Neural crest cell (in vitro differentiated cells): ENCODE measurements at places on chromosomes 2 and 18. TPM values are rescaled to one million over a fixed set of nuclear protein-coding genes. Genes with fewer than 3 reads are reported as not detected.

SULT1C2 gene
- 0.19 TPM in 1 of 2 replicates, not detected in the other for total RNA-seq

DLX1 gene
- total RNA-seq = 48.9 and 51.5 TPM in 2 replicates

NOSTRIN gene
- total RNA-seq = not detected in 2 replicates

ALPP gene
- not detected in 2 replicates for total RNA-seq

ACVR1 gene
- 12.2 and 12.5 TPM in 2 replicates for total RNA-seq

KCNIP3 gene
- 2.9 and 4.1 TPM in 2 replicates for total RNA-seq

DNA sequence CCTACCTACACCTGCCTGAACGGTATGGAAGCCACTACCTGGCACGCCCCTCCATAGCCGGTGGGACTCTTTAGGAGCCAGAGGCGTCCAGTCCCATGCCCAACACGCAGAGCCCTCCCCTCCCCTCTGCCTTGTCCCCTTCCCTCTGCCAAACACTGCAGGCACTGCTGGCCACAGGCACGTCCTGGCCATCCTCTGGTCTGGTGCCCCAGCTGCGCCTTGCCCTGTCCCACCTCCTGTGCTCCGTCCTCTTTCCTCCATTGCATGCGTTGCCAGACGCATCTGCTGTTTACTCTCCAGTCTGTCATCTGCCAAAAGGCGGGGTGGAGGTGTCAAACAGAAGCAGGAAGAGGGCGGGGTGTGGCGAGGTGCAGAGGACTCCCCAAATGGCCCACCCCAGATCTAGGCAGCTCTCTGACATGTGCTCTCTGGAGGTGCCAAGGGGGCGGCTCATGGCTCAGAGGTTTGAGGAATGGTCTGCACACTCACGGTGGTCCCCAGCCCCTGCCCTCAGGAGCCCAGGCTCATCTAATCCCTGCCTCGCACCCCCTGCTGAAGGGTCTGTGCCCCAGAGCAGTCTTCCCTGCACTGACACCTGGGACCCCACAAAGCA is 45.1 kb downstream of the HS6ST1 start:
- DNase-seq = no peak

DNA sequence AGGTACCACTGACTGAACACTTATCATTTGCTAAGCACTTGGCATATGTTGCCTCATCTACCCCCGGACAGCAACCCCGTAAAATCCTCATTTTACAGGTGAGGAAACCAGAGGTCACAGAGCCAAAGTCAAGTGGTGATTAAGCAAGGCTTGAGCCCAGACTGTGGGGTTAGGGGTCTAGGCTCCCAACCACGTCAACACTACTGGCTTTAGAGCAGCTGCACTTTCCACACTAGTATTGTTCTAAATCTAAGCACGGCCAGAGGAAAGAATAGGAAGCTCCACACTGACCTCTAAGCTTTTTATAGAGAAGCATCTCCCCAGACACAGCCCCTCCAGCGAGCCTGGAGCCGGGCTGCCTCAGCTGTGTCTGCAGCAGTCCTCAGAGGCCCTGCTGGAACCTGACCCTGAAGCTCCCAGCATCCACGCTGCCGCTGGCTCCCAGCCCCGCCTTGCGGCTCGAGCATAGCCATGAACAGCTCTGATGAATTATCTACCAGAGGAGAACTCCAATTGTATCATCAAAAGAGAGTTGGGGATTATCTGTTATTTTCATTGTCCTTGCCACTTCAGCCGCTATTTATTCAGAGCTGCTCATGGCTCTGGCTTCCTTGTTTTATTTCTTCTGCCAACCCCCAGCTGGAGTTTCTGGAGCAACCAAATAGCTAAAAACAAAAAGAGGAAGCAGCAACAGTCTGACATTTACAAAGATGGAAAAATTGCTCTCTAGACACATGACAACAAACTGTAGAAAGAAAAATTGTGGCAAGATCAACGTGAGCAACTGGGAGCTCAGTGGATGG is 62.2 kb upstream of the RTN4 start:
- no peak for DNase-seq

DNA sequence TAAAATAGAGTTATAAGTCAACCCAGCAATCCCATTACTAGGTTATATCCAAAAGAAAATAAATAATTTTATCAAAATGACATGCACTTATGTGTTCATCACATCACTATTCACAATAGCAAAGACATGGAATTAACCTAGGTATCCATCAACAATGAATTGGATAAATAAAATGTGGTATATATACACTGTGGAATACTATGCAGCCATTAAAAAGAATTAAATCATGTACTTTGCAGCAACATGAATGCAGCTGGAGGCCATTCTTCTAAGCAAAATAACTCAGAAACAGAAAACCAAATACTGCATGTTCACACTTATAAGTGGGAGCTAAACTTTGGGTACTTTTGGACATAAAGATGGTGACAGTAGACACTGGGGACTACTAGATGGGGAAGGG is 626.0 kb downstream of the ADCYAP1 start:
- DNase-seq = no peak

DNA sequence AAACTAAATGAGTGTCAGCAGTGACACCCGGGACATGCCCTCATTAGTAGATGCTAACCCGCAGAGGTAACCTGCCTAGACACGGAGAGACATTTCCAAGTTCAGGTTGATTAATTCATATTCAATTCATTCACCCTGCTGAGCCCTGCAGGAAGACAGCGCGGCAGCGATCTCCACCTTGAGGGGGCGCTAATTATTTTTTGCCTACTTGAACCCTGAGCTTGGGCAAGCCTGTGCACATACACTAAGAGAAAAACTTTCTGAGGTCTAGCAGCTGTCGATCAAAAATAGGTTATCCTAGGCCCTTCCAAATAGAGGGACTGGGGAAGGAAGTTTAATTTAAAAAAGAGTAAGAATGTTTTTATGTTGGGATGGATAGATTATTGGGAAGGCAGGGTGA is 1.3 kb upstream of the LYPD6 start:
- DNase-seq = peak; percentile 25

DNA sequence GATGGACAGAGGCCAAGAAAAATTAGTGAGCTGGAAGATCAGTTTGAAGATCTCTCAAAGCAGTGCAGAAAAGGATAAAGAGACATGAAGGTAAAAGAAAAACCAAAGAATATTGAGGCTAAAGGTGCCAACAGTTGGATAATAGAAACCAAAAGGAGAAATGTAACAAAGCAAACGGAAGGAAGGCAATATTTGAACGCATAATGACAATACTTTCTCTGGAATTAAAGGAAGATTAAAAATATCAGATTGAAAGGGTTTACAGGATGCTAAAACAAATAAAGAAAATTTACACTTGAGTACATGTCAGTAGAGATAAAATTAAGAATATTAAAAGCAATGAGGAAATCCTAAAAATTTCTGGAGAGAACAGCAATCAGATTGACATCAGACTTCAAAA is 125.9 kb upstream of the SEC11C start:
- no peak for DNase-seq

DNA sequence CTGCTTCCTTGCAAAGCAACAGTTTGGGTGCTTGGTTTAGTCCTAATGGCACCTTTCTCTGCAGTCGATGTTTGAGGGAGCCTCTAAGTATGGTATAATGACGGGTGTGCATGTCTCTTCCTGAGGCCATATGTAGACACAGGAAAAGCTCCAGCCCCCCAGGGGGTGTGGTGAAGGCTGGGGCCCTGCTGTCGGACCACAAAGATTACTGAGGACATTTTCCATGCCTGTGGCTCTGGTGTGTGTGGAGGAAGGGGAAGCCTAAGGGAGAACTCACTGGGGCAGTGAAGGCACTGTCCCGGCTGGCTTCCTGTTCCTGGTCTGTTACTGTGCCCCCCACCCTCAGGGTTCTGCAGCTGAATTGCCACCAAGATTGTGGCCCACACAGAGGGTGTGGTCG is 187.1 kb downstream of the FHOD3 start:
- DNase-seq = no peak

- DNase-seq = no peak
These were observed 55.1 kb downstream of the RALBP1 start for GRCh38 chr18:9530226-9531009.

- no peak for DNase-seq
These were observed 395.1 kb upstream of the MYT1L start for GRCh38 chr2:2726163-2726562.

DNA sequence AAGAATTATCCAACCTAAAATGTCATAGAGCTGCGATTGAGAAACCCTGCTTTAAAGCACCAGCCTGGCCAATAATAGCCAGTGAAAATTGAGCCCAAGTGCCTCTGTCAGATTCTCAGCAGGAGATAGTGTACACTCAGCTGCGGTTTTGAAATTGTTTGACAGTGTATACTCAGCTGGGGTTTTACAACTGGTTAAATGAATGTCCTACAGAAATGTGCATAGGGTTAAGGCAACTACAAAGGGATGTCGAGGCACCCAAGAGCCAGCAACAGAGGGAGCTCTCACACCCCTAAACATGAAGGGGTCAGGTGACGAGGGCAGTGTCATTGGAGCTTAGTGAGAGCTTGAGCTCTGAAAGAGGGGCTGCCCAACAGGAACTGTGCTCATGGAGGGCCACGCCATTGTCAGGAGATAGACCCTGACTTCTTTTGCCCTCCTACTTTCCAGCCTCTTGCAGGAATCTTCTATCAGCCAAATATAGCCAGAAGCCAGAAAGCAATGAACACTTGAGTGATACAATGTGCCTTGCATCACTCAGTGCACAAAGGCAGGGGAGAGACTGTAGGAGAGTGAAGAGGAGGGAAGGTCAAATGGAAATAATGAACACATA is 15.1 kb downstream of the ACTG2 start:
- no peak for DNase-seq

DNA sequence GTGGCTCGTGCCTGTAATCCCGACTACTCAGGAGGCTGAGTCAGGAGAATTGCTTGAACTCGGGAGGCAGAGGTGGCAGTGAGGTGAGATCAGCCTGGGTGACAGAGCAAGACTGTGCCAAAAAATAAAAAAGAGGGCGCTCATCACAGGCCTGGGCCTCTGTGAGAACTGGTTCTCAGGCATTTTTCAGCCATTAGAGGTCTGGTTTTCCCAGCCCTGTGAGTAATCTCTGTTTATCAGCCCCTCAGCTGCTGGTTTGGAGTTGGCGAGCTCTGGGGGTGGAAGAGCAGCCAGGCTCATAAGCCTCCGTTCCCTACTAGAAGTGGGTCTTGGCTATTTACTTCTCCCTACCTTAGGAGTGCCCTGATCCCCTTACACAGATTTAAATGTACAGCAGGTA is 53.1 kb downstream of the CHRNA1 start:
- DNase-seq = no peak

DNA sequence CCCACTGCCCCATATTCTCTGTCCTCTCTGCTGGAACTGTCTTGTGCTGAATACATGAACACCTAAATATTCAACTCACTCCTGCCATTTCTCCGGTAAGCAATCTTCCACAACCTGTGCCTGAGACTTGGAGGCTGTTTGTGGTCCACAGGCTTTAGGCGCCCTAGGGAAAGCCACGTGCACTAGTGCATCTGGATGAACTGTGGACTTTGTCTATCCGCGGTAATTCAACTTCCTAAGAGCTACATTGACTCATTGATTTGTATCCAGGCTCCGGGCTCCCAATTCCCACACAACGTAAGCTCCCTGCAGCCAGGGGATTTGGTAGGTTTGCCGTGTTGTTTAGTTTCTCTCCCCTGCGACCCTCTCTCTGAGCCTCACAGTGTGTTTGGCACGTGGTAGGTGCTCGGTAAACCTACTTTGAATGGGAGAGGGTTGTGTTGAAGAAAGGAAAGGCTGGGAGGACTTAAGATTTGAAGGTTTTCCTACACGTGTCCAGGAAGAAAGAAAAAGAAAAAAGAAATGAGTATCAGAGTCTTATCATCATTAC is 718.2 kb downstream of the DPP10 start:
- DNase-seq = no peak

GRCh38 chr18:76622651-76623050 is 127.6 kb upstream of the ZNF516 start:
- no peak for DNase-seq

DNA sequence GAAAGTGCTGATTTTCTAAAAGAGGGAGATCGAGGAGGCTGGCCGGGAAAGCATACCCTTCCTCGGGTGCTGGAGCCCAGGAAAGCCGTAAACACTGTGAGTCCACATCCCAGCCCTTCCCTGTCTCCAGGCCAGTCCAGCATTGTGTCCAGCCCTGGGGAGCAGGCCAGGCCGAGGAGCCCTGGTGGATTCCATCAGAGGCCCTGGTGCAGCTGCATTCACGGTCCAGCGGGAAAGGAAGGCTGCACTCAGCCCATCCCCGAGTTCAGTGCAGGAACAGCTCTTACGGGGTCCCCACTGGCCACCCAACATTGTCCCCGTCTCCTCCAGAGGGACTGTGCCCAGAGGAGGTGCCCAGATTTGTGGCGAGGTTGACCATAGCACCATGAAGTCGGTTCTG is 218.6 kb downstream of the KLHL29 start:
- DNase-seq = no peak

- DNase-seq = no peak
These were observed 28.6 kb upstream of the DAPL1 start for GRCh38 chr2:158766524-158766923.

- DNase-seq = no peak
These were observed 135.5 kb upstream of the PKDCC start for GRCh38 chr2:41912337-41912736.

GRCh38 chr2:113273027-113273551 is 5.6 kb downstream of the PAX8 start:
- peak; percentile 23 for DNase-seq

DNA sequence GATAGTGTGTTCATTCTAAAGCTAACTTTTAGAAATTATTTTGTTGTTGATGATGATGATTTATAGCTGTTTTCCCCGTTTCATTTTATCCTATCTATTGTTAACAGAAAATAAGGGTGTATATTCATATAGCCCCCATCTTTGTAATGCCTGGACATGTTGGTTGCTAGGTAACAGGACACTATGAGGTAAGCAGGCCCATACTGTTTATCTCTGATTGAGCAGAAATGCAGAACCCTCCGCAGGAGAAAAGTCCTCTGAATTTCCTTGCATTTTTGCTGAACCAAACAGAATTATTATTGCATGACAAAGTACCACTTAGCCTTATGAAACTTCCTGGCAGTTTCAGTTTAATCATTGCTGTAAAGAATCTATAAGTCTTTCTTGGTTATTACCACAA is 339.4 kb downstream of the DCC start:
- no peak for DNase-seq

DNA sequence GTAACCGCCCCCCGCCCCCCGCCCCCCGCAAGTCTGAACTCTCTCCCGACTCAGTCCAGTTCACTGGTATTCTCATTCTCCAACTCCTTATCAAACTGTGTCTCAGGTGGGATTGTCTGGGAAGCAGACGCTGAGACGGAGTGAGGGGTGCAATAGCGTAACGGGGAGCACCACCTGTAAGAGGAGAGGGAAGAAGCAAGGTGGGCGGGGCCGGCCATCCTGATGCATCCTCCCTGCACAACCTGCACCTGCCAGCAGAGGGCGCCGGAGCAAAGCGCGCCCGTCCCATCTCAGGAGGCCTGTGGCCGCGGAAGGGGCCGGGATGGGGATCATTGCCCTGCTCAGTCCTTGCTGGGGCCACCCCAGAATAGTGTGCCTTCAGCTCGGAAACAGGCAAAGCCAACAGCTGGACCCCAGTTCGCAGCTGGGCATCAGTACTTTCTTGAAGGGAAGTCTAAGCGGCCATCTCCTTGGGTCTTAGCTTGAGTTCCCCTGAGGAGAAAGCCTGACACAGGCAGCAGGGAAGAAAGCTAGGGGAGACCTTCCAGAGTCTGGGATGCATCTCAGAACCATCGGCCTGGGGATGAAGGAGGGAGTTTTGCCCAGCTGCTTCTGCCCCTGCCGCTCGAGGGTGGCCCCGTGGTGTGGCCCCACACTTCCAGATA is 208.0 kb downstream of the TFCP2L1 start:
- peak; percentile 68 for DNase-seq
